SW 1271 (cell line): ENCODE measurements at places on chromosomes 3 and 15.

DNA sequence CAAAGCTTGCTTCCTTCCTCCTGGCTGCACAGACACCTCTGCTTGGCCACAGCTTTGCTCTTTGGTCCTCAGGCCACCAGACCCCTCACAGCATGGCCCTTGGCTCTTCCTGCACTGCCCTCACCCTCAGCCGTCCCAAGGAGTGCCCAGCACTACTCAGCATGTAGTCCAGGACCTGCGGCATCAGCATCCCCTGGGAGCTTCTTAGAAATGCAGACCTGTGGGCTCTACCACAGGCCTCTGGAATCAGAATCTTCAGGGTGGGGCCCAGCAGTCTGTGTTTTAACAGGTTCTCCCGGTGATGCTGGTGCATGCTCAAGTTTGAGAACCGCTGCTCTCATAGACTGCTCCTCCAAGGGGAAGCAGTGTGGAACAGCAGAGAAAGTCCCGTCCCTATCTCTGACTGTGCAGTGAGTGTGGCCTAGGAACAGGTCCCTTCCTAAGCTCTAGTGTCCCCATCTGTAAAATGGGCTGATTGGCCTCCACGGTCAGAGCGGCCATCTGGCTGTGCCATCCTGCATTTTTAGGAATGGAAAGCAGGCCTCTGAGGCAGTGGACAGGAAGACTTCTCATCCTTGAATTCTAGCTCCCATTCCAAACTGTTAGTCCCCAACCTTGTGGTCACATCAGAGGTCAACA, 36.6 kb downstream of the GOLGA6A start:
- no peak for DNase-seq

- DNase-seq: no peak
Observed at GRCh38 chr3:182364723-182365650, 428.3 kb upstream of the ATP11B start.

GRCh38 chr3:99870712-99871111, 53.0 kb downstream of the CMSS1 start:
- no peak for DNase-seq

DNA sequence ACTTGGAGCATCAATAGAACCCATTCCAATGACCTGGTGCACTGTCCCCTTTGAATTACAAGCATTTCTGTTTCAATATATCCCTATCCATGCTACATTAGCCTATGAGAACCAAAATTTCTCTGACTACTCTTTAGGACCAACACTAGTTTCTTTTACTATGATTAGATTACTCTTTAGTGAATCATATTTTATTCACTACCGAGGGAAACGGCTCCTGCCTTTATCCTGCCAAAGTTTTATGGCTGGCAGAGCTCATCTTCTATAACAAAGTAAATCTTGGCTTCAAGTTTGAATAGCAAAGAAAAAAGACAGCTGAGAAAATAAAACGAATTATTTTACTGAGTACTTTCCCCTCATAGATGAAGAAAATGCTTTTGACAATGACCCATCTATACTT, 120.9 kb downstream of the SLC9A9 start:
- no peak for DNase-seq

DNA sequence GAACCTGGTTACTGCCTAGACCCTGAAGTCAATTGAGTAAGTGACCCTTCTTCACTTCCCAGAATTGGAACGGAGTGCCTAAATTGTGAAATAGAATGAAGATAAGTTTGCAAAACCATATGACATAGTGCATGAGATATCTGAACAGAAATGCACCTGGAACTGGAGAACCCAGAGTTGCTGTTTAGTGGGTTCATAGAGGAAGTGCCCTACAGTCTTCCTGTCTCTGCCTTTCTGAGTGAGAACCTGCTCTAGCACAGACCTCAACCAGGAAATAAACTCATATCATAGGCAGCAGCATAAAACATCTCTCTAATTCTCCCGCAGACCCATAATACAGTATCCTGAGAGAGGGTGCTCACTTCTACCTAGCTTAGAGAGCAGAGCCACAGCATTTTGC, 82.9 kb downstream of the EOMES start:
- DNase-seq: no peak

DNA sequence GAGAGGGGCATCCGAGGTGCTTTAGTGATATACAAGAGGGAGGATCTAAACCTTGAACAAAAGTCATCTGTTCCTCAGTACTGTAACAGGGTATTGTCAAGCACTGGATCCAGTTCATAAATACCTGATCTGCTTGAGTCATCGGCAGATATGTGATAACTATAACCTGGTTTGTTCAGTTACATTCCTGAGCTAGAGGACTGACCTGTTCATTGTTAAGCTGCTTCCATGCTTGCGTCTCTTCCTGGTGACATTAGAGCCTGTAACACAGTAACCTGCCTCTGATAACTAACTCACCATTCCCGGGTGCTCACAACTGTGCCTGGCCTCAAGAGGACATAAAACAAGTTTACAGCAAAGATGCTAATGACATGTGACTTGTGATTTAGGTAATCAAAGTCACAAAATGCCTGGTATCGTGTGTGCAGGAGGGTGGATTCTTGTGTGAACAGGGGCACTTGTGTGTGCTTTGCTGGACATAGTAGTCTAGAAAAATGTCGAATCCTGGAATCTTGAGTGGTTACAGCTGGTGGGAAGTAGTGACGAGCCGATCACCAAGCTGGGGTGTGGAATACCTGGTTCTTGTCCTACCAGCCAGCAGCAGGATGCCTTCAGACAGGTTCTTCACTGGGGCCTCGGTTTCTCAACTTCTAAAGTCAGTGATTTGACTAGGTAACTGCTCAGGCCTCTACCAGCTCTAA, 30.9 kb upstream of the POLR2M start:
- no peak for DNase-seq

GRCh38 chr3:73653351-73653750, 28.6 kb upstream of the PDZRN3 start:
- DNase-seq: no peak
